NCI-H1092 (cell line): ENCODE measurements at places on chromosomes 5 and 9.

- DNase-seq = no peak
Observed at GRCh38 chr9:131984564-131984963, 95.1 kb downstream of the MED27 start.

DNA sequence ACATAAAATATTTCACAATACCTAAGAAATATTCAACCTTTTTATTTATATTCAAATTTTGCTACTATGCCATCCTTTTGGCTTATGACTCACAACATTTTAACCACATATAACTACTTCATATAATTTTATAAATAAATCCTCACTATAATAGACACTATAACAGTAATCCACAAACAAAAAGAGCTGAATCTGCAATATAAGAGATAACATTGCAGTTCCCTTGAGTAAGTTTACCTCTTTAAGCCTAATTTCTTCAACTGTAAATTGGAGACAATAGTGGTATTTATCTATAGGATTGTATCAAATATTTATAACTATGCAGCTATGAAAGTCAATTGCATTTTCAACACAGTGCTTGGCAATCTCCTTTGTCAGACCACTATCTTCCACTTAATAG is 1084.5 kb downstream of the NR2F1-AS1 start:
- no peak for DNase-seq

DNA sequence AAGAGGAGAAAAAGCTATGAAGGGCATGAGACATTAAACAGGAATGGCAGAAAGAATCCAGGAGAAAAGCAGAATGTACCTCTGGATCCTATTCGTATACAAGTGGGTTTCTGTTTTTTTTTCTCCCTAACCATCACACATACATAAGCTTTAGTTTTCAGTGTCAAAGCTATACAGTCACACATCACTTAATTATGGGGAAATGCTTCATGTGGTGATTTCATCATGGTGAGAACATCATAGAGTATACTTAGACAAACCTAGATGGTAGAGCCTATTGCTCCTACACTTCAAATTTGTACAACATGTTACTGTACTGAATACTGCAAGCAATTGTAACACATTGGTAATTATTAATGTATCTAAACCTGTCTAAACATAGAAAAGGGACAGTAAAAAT is 290.6 kb downstream of the AOPEP start:
- DNase-seq = no peak

DNA sequence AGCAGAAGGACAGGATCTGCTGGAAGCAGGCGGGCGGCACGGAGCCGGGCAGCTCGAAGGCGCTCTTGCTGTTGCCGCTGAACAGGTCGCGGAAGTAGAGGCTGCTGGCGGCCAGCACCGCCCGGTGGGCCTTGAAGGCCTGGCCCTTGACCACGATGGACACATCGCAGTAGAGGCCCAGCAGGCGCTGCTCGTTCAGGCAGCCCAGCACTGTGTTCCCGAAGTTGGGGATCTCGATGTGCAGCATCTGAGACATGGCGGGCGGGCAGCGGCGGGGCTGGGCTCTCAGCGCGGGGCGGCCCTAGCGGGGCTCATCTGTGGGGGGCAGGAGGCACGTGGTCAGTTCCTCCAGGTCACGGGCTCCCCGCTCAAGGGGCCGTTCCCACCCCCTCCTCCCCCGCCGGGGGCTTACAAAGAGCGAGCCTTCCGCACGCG is 44.8 kb downstream of the NACC2 start:
- no peak for DNase-seq

DNA sequence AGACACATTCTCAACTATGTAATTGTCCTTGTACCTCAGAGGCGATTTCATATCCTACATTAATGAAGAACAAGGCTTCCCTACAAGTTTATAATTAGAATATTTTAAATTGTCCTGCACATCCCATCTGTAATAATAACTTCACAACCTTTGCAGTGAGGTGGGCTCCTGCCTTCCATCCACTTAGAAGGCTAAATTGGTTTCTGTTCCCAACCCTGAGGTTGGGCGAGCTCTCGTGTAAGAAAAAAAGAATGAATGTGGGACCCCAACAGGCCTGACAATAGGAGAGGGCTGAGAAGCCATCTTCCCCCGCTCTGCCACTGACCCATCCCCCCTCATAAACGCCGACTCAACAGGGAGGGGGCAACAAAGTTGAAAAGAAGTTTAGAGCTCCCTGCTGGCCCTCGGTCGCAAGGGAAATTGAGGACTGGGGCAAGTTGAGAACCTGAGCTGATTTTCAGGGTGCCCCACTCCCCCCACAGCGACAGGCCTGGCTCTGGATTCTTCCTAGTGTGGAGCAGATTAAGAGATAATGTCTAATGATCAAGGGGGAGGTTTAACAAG is 9.4 kb downstream of the BARHL1 start:
- DNase-seq = no peak

DNA sequence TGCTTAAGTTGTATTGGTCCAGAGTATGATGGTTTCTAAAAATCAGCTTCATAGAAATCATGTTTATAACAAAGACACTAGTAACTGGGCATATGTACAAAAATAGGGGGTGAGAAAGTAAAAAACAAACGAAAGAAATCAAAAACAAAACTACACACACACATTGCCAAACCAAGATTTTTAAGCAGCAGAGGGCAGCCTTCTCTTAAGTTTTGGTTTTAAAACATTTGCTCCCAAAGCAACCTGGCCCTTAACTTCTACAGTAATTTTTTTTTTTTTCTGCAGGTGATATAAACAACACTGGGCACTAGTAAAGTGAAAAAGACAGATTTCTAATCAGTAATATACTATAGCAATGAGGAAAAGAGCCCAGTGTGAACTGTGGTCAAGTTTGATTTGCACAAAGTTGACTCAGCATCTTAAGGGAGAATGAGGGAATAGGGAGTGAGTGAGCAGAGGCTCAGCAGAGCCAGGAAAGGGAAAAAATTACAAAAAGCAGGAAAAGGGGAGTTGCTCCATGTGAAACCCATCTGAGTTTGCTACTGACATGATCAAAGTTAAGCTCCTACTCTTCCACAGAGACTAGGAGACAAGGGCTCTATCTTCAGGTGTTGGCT is 13.4 kb upstream of the GAPT start:
- no peak for DNase-seq

- no peak for DNase-seq
Observed at GRCh38 chr5:128778474-128778873, 186.8 kb upstream of the SLC27A6 start.

DNA sequence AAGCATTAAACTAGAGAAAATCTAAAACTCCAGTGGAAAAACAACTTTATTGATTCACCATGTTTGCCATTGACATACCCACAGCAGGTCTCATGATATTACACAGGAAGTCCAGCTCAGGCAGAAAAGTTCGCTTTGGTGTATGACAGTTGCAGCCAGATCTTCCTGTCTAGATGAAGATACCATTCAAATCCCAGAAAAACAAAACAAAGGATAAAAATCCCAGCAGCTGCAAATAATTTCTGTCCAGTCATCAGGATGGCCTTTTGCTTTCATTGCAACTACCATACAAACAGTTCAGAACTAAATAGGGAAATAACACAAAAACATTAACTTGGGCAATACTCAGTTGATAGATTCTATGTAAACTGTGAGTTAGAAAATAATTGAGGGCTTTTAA is 136.0 kb upstream of the NREP start:
- no peak for DNase-seq
